Stimulated activated CD4-positive, alpha-beta T cell treated with anti-CD3 and anti-CD28 coated beads, TNF-alpha, amount 100 ng/mL, for 48 hours (primary cell): ENCODE measurements at places on chromosomes 2 and 18.
A peak's percentile ranks its signal among the peaks of the same experiment; 100 is the strongest.

DNA sequence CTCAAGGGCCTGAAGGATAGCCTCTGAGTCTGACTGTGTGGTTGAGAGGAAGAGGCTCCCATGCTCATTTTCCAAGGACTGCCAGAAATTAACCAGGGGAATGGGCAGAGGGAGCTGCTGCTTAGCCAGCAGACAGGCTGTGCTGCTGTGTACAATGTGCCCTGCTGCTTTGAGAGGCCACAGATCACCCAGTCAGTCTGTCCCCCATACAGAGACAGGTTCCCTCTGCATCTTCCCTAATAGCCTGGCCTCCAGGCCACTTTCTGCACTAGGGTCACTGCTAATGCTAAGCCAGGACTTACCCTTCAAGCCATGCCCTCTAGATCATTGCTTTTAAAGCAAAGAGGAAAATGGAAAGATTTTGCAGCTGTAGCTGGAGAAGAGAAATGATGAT is 341.1 kb downstream of the CYRIA start:
- DNase-seq = no peak

GRCh38 chr18:78722386-78722785 is 257.2 kb upstream of the SALL3 start:
- no peak for DNase-seq

GRCh38 chr2:118670838-118671237 is 176.6 kb downstream of the EN1 start:
- DNase-seq = no peak

DNA sequence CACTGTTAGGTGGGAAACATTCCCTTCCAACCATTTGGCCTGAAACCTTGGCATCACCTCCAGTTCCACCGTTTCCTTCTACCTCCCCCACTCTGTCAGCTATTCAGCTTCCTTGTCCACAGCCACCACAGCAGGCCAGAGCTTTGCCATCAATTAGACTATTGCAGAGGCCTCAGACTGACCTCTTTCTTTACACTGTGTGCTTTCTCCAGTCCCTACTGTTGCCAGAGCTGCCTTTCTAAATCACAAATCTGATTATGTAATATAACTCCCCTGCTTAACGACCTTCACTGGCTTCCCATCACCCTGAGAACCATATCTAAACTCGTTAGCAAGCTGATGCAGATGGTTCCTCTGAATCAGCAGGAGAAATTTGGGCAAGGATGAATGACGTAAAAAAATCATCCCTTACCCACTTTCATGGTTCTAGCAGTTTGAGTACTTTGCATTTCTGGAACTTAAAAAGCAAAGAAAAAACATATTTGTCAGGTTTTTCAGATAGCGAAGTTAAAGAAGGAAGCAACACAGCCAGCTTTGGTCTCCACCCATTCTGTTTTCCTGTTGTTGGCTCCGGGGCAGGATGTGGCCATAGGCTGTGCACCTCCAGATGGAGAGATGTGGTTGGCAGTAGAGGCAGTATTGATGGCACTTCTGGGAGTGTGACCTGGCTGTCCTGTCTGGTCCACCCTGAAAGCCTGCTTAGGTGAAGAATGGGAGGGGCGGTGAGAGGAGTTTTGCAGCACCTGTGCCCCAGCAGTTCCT is 422.1 kb downstream of the PARD3B start:
- DNase-seq = peak; percentile 20

DNA sequence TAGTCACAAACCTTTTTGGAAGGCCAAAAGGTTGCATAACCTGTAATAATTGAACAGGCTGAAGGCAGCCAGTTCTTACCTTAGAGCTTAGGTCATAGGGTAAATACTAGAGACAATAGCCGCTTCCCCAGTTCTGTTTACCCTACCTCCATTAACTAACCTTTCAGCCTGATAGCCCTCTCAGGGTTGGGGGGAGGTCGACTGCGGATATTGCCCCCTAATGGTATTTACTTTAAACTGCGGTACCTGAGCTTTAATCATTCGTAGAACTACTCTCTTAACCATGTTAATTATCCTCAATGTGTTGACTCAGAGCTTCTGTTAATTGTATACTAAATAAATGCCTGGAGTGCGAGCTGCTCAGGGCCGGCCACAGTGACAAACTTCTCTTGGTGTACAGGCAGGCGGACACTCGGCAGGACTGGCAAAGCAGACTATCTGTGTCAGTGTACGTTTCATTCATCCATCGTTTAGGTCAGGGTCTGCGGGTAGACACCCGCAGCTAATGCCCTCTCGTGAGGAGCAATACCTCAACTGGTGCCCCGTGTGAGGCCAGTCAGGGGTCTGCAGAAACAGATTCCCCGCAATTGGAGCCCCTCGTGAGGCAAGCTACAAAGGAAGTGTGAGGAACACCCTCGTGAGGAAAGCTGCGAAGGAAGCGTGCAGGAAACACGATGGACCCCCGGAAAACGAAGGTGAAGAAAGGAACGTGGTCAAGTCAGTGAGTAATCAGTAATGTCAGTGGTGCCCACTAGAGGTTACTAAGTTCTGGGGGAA is 115.3 kb upstream of the SCN7A start:
- DNase-seq = no peak

GRCh38 chr2:105473011-105473410 is 74.2 kb upstream of the FHL2 start:
- no peak for DNase-seq

GRCh38 chr2:15819562-15820256 is 120.6 kb upstream of the MYCN start:
- DNase-seq = no peak
